ENCODE measurements at places on chromosomes 3 and 15.

- no peak for DNase-seq
These were observed 52.6 kb downstream of the CCK start for GRCh38 chr3:42213417-42213816.

DNA sequence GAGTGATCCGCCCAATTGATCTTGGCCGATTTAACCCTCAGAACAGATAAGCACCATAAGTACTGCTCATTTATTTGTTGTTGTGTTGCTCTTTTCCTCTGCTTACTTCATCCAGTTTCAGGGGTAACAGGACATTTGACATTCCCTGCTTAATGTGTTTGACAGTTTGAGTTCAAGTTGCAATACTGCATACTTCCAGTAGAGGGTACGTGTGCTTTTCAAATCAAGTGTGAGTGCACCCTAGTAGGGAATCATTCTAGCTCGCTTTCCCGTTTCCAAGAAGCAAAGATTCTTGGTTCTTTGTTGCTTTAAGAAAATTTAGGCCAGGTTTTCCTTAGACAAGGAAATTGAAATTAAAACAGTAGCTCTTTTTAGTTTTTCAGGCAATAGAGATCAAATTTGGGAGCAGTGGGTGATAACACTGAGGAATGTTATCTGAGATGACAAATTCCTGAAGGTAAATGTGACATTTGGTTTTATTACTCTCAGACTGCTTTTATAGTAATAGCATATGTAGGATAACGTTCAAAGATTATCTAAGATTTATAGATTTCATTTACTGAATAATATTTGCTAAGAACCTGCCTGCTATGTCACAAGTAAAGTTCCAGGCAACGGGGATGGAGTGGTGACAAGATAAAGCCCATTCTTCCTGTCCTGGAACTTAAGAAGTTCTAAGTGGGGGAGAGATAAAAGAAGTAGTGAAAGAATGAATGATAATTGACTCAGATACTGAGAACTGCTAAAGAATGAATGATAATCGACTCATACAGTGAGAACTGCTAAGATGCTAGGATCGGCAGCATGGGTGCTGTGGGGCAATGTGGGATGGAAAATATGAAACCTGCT, 73.3 kb downstream of the SYNPR start:
- DNase-seq = peak; percentile 32

GRCh38 chr15:61880084-61880483, 180.2 kb downstream of the VPS13C start:
- no peak for DNase-seq

DNA sequence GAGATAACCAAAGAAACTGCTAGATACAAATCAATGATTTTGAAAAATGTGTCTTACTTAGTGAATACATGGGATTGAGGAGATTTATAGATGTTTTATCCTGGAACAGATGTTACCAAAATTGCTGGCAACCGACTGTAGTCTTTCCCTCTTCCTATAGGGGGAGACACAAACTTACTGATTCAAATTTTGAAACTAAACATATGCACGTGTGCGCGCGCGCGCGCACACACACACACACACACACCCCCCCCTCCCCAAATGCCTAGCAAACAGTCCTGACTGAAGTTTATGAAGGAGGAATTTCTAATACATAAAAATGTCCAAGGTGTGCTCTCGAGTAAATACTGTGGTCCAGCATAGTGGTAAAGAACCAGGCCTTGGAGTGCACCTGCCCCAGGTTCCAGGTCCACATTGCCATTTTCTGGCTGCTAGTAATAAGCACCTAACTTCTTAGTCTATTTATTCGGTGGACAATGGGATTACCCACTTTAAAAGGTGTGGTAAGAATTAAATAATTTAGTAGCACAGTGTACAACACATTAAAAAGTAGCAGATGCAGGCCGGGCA, 18.5 kb upstream of the C3orf62 start:
- DNase-seq = no peak

- DNase-seq = no peak
These were observed 8.8 kb downstream of the PTPN9 start for GRCh38 chr15:75570126-75570845.

DNA sequence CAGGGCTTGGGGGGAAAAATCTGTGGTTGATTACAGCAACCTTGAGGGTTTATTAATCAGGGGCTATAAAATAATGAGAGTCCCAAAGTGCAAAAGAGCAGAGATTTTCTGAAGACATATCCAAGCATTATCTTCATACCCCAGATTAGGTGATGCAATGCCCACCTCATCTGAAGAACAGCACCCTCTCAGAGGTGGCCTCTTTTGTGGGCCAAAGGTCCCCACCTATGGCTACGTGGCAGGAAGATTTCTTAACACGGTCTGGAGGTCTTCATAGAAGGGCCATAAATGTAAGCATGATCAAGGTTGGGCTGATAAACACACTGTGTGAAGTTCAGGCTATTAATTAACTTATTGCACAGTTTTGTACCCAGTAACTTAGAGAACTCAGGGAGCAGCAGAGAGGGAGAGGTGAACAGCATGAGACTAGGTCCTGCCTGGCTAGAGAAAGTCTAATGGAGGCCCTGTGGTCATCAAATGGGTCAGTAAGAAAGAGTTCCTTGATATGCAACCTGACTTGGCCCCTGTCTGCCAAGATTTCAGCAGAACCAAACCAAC, 29.6 kb upstream of the RBP2 start:
- no peak for DNase-seq

- DNase-seq = no peak
These were observed 127.0 kb downstream of the STAG1 start for GRCh38 chr3:136624894-136625815.

DNA sequence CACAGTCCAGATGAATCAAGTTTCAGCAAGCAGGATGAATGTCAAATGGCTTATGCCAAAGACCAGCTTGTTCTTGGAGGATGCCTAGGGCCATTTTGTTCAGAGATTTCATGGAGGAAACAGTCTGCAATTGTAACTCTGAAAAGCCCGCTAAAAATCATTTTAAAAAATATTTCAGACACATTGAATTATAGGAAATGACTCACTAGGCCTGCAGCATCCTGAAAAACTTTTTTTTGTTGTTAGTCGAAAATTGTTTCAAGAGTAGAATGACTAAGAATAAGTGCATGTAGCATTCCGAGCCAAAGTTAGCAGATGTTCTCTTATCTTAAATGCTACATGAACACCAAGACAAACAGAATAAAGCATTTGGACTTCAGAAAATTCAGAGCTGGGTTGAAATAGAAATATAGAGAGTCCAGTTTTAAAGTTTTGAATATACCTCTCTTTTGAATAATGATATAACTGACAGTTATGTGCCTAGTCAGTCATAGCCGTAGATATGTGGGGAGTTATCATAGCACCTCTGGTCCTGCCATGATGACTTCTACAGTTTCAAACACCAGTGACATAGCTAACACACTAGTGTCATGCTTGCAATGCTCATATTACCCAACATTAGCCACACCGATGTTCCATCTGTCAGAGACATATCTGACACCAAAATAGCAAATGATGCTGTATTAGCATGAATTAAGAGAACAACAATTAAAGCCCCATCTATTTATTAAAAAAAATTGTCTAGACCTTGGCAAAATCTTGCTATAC, 1462.8 kb upstream of the GBE1 start:
- peak; percentile 88 for DNase-seq

All from pulmonary artery endothelial cell (primary cell).